Stimulated activated CD4-positive, alpha-beta T cell treated with anti-CD3 and anti-CD28 coated beads, Interleukin-2, amount 100 ng/mL, for 48 hours (primary cell): ENCODE measurements at places on chromosomes 1 and 21.

DNA sequence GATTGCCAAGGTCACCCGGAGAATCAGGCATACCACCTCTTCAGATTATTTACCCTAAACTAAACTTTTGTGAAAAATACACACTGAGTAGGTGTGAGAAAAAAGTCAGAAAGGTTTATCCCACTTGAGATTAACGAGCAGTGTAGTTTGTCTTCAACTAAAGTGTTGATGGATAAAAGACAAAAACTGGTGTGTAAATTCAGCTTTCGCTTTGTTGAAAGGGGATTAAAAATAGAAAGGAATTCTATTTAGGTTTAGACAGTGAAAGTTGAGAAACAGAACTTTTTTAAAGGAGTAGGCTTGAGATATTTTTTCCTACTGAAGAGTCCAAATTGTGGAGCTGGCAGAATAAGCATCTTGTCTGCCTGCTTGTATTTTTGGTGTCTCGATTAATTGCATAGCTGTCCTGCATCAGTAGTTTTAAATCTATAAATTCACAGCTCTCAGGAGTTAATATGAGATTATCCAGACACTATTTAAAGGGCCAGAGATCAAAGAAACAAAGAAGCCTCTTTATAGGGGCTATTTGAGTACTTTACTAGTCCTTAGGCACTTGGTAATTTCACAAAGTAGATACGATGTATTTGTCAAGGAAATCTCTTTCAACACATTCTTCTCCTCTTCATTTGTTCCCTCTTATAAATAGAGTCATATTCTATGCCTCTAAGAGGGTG is 46.7 kb upstream of the RABGAP1L start:
- no peak for DNase-seq

GRCh38 chr1:92495392-92496063 is 8.8 kb upstream of the GFI1 start:
- no peak for DNase-seq

DNA sequence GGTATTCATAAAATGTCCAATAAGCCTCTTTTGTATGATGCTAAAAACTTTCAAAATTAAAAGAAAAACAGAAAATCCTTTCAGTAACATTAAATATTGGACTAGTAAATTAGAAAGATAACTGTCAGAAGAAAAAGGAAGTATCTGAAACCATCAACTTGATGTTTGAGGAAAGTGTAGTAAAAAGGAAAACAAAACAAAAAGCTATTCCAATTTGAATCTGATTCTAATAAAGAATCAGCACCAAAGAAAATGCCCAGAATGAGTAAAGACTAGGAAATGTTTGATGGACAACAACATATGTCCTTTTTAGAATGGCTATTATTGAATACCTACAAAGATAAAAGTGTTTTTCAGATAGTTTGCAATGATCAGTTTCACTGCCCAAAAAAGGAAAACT is 79.9 kb upstream of the RBM34 start:
- DNase-seq: no peak

- DNase-seq: no peak
These were observed 96.5 kb downstream of the DAB1 start for GRCh38 chr1:57327336-57327735.

DNA sequence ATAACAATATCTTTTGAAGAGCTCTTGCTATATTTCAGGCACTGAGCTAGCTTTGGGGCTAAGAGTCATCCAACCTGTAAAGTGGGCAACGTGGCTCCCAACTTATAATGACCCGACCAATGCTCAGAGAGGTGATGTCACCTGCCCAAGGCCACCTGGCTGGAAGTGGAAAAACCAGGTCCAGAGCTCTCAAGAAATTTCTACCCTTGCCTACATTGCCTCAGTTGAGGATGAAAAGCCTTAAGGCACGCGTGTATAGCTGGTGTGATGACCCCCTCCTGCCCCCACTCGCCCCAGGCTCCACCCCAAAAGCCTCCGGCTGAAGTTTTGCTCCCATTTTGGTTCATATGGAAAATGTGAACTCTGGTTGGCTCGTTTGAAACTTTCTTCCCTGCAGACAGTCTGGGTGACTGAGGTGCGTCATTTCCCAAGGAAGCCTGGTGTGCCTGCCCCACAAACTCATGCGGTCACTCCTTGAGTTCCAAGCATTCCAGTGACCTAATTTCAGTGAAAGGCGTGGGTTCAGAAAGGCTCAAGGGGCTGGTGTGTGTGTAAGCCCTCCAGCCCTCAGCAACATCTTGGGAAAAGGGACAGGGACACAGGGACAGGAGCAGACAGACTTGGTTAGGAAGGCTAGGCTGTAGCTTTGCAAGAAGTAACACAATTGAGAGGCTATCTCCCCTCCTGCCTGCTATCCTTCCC is 20.5 kb downstream of the HTR1D start:
- no peak for DNase-seq

DNA sequence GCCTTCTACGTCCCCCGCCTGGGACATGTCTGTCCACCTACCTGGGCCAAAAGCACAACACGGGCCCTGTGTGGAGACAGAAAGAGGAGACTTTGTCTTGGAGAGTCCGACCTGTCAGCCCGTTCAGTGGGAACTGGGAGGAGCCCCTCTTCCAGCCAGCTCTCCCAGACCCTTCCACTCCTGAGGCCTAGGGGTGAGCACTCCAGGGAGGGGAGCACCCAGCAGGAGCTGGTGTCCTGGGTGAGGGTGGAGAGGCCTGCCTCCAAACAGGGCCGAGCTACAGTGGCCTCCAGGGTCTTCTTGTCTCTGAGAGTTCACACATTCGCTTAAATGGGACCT is 546 bp downstream of the SPOCD1 start:
- no peak for DNase-seq

- DNase-seq: peak; percentile 68
These were observed 59.1 kb downstream of the ITPKB start for GRCh38 chr1:226679853-226680516.

GRCh38 chr21:38917043-38917774 is 111.5 kb downstream of the ETS2 start:
- DNase-seq: no peak

DNA sequence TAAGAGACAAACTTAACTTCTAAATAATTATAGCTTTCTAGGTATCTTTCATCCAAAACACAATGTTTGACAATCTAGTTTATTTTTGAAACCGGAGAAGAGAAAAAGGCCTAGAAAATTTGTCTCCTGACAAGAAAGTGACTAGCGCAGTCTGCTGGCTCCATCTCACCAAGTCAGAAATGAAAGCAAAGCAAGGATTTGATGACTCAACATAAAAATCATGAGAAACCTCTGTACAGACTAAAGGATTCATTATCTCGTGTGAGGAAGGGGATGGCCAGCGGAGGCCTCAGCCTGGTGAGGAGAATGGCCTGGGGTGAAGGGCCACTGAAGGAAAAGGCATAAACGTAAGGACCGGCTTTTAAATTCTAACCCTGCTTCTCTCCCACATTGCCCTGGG is 20.0 kb upstream of the TSNAX start:
- DNase-seq: no peak

DNA sequence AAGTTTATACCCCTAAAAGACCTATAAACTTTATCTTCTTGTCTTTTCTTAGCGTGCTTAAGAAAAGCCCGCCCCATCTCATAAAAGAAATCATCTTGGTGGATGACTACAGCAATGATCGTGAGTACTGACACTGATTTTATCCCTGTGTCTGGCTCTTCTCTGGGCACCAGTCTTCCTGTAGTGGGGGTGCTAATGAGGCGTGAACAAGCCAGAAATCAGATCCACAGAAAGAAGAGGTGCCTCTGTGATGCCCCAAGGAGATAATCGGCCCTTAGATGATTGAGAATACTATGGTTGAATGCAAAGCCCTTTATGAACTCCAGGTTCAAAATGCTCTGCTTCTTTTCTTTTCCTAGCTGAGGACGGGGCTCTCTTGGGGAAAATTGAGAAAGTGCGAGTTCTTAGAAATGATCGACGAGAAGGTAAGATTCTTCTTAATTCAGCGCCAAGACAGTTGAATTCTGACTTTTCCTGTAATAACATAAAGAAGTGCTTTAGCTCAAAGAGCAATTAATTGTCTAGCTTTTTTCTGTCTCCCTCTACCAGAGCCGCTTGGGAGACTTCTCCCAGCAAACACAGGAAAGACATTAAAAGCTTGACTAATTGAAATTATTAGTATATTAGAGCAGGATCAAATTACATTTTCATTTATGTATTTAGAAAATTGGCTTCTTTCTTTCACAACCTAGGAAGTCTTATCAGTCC is 169.4 kb downstream of the GALNT2 start:
- DNase-seq: no peak

DNA sequence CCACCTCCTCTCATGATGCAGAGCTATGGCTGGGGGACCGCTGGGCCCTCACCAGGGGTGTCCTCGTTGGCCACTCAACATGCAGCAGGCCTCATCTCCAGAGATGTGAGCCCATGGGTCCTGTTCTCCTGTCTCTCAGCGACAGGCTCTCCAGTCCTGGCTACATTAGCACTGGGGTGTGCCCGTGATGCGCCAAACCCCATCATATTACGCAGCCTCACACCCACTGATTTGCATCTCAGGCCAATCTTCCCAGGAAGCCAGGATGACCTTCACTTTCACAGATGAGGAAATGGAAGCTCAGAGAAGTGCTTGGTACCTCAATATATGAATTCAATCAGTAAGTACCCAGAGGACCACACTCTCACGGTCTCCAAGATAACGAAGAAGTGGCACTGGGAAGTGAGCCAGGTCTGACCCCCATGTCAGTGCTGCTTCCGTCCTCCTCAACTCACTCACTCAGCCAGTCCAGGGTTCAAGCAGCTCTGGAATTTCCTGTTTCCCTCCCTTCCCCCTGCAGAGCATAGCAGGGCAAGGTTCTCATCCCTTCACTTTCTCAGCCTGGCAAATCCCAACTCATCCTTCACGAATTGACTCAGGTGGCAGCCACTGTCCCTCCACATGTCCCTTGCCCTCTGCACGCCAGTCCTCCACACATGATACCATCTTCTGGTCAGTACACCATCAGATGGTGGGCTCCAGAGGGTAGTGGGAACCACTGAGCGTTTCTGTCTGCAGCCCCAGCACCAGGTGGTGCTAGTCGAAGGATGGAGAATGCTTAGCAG is 28.9 kb upstream of the EVA1B start:
- DNase-seq: no peak

DNA sequence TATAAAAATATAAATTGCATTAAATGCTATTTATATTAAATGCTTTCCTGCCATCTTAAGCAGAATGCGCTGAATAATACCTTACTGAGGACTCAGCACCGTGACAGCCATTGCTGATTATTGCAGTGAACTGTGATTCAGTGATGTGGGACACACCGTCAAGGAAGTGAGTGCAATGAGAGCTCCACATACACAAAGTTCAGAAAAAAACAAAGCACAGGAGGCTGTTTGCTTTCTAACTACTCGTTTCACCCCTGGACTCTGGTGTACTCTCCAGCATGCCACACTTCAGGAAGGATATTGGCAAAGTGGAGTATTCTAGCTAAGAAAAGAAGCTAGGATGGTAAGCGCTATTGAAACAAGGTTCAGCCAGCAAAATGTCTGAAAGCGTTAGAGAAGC is 57.4 kb upstream of the CXADR start:
- no peak for DNase-seq

GRCh38 chr1:154129391-154129970 is 25.4 kb downstream of the NUP210L start:
- DNase-seq: no peak

DNA sequence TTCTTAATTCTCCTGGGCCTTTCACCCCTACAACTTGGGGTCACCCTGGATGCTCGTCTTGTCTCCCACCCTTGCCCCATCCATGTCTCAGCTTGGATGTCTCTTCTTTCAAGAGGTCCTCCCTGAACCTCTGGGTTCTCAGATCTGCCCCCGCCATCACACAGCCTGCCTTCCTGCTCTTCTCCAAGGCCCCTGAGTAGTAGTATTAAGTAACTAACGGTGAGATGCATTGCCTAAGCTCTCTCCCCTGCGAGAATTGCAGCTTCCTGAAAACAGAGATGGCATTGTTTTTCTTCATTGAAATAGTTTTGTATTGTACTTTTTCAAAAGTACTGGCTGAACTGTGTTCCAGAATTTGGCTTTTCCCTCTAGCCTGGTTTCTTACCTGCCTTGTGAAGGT is 16.0 kb downstream of the MIIP start:
- no peak for DNase-seq

GRCh38 chr1:204376919-204377799 is 17.4 kb upstream of the PLEKHA6 start:
- no peak for DNase-seq

- no peak for DNase-seq
These were observed 295.3 kb upstream of the LYPLAL1 start for GRCh38 chr1:218878369-218878768.

DNA sequence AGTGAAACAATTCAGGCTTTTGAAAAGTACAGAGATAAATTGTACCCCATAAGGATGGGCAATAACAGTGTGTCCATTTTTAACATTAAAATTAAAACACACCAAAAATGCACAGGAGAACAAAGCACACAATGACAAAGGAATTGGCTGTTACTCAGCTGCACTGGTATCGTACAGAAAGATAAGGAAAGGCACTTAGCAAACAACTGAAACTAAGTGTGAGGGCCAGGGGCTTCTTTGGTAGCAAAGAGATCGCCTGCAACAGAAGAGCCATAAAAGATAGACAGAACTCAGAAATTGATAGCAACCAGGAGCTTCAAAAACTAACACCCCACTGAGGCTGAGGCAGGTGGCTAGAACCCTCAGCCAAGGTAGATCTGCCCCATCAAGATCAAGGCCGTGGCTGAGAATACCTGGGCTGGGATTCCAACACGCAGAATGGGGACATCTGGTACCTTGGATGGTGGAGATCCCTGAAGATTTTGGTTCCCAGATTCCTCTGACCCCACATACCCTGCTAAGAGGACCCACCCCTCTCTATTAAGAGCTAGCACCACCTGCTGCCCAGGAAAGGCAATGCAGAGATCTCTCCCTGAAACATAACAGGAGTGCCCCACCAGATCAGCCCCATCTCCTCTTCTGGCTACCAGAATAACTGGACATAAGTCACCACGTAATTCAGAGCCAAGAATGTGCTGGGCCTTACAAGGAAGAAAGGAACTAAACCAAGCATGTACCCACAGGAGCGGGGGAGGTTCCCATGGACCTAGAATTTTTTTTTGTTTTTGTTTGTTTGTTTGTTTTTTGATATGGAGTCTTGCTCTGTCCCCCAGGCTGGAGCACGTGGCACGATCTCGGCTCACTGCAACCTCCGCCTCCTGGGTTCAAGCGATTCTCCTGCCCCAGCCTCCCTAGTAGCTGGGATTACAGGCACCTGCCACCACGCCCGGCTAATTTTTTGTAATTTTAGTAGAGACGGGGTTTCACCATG is 16.2 kb downstream of the PLEKHO1 start:
- peak; percentile 39 for DNase-seq

DNA sequence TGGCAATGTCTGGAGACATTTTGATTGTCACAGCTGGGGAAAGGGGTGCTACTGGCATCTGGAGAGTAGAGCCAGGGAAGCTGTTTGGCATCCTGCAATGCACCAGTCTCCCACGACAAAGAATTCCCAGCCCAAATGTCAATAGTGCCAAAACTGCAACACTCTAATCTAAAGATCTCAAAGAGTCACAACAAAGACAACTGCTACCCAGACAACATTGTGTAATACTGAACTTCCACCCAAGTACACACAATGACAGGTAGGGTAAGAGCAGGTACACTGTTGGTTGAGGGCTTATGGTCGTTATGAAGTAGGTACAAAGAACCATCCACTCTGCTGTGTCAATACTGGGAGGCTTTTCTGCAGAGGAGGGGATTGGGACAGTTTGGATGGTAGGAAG is 8.2 kb upstream of the TMEM51 start:
- DNase-seq: no peak

GRCh38 chr1:223340637-223341036 is 23.3 kb downstream of the SUSD4 start:
- no peak for DNase-seq

- no peak for DNase-seq
These were observed 215.4 kb downstream of the TOMM20 start for GRCh38 chr1:234913278-234913649.

- DNase-seq: no peak
These were observed 30.9 kb upstream of the UBE2U start for GRCh38 chr1:64172458-64172983.

GRCh38 chr1:113048064-113048463 is 24.9 kb upstream of the LRIG2 start:
- DNase-seq: no peak
